ELF-1 (cell line): ENCODE measurements at places on chromosomes 16 and 17.

- no peak for DNase-seq
Observed at GRCh38 chr16:4113358-4114256, 2.6 kb downstream of the ADCY9 start.

- DNase-seq: no peak
Observed at GRCh38 chr17:48834973-48835372, 4.1 kb downstream of the CALCOCO2 start.

- no peak for DNase-seq
Observed at GRCh38 chr17:68196394-68197090, 51.3 kb upstream of the AMZ2 start.

DNA sequence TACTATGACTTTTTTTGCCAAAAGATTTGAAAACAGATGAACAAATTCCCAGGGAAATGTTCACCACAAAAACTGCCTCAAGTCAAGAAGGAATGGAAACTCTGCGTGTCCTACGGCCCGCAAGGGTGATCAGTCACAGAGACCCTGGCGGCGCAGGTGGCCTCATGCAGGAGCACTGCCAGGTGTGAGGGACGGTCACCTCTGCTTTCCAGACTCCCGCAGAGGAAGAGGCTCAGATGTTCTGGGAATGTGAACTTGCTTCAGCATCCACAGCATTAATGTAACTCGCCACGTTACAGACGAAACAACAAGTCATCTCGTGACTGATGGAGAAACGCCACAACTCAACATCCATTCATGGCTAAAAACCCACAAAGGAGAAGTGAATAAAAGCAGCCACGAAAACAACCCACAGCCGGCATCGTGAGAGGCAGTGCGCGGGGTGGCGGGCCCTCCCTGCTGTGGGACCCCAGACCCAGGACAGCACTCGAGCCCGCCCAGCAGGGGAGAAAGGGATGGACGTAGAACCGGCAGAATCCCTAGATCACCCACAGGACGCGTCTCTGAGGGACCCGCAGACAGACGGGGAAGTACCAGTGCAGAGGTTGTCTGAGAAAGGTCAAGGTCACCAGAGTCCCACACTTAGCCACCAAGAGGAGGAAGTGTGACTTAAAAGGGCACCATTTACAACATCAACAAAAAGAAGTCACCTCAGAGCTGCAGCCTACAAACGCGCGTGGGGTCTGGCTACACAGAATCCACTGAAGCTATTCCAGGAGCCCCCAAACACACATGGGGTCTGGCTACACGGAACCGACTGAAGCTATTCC is 76.9 kb upstream of the GNG13 start:
- DNase-seq: no peak

GRCh38 chr16:81729451-81729850 is 49.6 kb upstream of the PLCG2 start:
- DNase-seq: peak; percentile 94

DNA sequence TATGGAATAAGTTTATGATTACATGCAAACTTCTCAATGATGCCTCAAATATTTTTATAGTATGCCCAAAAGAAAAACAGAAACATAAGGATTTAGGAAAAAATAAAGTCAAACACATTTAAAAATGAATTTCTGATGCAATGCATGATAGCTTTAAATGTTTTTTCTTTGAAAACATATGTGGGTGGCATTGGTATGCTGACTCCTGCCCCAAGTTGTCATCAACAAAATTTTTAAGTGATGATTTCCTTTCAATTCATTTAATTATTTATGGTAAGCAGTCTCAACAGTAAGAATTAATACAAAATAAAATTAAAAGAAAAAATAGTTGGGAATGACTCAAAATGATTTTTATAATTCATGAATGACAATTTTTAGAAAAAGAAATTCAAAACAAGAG is 104.9 kb downstream of the CEP112 start:
- DNase-seq: no peak

- DNase-seq: peak; percentile 54
Observed at GRCh38 chr17:11506635-11507034, 91.6 kb upstream of the DNAH9 start.

DNA sequence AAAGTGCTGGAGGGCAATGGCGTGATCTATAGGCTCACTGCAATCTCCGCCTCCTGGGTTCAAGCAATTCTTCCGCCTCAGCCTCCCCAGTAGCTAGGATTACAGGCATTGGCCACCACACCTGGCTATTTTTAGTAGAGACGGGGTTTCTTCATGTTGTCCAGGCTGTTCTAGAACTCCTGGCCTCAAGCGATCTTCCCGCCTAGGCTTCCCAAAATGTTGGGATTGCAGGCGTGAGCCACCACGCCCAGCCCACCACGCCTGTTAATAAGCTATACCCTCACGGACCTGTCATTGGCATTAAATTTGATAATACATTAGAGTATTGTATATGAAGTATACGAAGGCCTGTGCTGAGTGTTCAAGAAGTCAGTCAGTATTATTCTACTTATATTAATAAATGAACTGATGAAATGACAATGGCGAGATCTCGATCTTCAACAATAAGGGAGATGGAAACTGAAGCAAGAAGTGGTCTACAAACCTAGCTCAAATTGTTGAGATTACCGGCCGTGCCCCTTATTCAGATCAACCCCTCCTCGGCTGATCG is 818 bp upstream of the BCAS3 start:
- peak; percentile 18 for DNase-seq

DNA sequence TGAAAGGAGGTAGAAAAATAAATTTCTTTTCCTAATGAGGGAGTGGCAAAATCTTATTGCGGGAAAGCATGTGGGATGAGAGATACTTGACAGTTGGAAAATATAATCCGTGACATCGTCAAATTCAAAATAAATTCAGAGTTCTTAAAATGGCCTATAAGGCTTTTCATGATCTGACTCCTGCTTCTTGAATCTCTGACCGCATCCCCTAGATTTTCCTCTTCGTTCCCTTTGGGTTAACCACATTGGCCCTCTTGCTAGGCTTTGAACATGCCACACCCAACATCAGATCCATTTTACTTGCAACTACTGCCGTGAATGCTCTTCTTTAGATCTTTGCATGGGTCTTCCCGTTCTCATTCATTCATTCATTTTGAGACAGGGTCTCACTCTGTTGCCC is 50.1 kb downstream of the NF1 start:
- DNase-seq: no peak

DNA sequence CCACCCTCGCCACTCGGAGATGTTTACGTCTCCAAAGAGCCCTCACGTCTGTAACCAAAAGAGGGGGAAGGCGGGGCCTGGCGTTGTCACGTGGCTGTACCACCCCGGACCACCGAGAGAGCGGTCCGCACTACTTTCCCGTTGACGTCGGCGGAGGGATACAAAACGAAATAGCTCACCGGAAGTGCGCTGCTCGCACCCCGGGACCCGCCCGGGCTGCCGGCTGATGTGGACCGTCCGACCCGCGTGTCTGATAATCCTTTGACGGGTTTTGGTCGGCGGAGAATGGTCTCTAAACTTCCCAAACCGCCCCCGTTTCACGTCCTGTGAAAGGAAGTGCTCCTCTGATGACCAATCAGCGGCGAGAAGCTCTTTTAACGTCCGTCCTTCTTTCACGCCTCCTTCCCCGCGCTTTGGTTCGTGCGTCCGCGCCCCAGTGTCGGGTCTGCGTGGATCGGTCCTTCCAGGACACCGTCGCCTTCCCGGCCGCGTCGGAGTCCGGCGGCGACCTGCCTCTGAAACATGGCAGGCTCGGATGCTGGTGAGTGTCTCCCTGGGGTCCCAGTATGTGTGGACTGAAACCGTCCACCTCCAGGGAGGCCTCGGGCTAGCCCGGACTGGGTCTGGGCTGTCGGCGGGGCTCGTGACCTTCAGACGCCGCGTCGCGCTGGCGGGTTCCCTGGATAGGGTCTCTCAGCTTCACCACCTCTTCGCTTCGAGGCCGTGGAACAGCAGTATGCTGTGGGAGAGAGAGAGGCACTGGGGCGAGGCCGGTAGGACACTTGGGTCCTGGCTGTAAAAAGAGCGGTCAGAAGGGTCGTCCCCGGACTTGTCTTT is at the start of gene CEP95:
Gene CEP95 (plus strand): TSS at position 402 of the 837 bp plus-strand sequence. CDS start 121 bp downstream, at position 523.
- DNase-seq: peak; percentile 98

DNA sequence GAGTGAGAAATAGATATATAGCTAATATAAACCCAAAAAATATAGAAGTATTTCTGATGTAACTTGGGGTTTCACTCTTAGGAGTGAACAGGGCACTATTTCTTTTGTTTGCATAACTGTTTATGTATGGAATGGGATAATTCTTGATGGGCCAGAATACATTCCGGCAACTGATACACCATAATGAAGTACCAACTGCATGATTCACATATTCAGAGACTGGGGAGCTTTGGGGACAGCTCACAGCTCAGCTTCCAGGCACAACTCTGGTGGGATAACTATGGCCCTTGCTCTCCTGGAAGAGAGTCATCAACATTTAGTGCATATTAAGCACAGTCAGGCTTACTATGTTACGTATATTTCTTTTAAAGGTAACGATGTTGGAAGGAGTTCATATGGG is 42.1 kb upstream of the ADCY7 start:
- DNase-seq: no peak

GRCh38 chr17:58416937-58417299 is 416 bp downstream of the RNF43 start:
- DNase-seq: no peak

DNA sequence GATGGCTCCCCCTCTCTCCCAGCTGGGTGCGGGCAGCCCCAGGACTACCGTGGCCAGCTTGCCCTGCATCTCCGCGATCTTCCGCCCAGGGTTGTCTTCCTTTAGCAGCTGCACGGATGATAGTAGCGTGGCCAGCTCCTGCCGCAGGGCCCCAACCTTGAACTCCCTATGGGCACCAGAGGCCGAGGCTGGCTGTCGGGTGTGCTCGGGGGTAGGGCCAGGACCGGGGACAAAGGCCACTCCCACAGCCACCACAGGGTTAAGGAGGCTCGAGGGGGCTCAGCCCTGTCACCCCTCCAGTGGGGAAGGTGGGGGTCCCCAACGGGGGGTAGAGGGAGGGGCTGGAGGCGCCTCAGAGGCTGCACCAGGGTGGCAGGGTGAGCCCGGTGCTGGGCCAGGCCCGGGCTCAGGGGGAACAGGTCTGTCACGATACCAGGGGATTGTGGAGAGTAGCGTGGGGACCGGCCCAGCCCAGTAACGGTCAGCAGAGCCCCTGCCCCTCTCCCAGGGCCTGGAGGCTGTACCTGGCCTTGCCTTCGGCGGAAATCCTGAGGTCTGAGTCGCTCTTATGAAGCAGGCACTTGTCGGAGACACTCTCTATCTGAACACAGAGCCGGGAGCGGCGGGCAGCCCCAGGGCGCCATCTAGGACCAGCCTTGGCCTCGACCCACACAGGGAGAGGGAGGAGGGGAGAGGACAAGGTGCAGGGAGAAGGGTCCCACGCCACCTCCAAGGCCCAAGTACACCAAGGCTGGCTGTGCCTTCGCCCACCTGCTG is 5.2 kb downstream of the PERCC1 start:
- DNase-seq: no peak
